ENCODE measurements at places on chromosomes 7 and 10.

DNA sequence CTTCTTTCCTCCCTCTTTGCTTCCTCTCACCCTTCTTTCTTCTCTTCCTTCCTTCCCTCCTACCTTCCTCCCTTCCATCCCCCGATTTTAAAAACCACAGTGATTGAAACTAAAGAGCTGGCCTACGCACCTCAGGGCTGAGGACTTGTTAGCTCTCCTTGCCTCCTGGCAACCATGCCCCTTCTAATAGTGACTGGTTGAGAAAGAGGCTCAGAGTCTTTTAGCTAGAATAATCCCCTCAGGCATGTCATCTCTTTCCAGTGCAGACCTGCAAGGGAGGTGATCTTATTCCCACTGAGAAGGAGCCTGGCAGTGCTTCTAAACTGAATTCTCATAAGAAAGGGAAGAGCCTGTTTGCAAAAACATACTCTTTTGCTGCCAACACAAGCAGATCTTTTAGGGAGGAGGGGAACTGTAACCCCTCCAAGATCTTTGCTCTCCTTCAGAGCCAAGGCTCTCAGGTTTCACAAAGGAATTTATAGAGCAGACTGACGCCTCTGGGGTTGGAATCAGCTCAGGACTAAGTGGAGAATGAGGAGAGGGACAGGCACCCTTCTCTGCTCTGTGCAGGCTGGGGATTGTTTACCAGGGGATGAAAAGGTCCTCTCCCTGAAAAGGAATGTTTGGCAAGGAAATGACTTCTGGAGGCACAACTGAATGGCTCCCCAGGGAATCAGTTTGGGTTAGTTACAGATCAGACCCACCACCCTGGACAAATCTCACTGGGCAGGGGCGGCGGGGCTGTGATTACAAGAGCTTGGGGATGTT lies 9.4 kb upstream of the ANKRD1 start:
- no peak for DNase-seq

- DNase-seq, result no peak
Measured at GRCh38 chr10:86401588-86402282, 35.1 kb upstream of the GRID1 start.

DNA sequence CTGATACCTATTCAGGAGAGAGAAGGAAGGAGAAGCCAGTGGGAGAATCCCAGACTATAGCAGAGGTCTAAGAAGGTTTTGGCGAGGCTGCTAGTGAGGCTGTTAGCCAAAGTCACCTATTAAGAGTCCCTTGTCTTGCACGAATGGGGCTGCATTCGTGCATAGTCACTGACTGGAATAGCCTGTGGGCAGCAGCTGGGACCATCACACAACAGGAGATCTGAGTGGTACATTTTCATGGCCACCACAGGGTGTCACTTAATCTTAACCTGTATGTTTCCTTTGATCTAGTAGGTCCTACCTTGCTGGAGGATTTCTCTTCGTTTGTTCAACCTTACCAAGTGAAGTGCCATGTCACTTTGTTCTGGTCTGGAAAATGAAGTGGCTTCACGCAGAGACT lies 319.9 kb downstream of the BMPER start:
- DNase-seq, result no peak

GRCh38 chr7:106629516-106629915 lies 31.4 kb downstream of the CCDC71L start:
- no peak for DNase-seq

- DNase-seq, result no peak
Measured at GRCh38 chr10:115092258-115092554, 959 bp upstream of the ATRNL1 start.

DNA sequence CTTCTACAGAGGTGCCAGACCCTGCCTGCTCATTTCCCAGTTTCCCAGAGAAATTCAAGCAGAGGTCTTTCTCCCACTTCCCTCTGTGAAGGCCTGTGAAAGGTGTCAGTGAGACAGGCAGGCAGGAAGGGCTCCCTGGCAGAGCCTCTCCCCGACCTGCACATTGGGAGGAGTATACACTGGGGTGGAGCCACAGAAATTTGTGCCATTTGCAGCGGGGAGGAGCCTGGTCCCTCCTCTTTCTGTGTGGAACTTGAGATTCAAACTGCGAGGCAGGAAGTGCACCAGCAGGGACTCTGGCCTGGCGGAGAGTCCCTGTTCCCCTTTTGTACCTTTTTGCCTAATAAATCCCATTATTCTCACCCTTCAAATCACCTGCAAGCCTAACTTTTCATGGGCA lies 54.6 kb upstream of the OPN4 start:
- DNase-seq, result no peak

GRCh38 chr10:21934307-21934706 lies 69.2 kb downstream of the DNAJC1 start:
- DNase-seq, result no peak

- DNase-seq, result no peak
Measured at GRCh38 chr7:18535810-18536415, 40.4 kb downstream of the HDAC9 start.

- no peak for DNase-seq
Measured at GRCh38 chr7:92404170-92404614, 43.1 kb upstream of the GATAD1 start.

GRCh38 chr7:104207348-104207730 lies 474 bp downstream of the ORC5 start:
- no peak for DNase-seq

- DNase-seq, result no peak
Measured at GRCh38 chr10:13231808-13232207, 2.4 kb downstream of the UCMA start.

DNA sequence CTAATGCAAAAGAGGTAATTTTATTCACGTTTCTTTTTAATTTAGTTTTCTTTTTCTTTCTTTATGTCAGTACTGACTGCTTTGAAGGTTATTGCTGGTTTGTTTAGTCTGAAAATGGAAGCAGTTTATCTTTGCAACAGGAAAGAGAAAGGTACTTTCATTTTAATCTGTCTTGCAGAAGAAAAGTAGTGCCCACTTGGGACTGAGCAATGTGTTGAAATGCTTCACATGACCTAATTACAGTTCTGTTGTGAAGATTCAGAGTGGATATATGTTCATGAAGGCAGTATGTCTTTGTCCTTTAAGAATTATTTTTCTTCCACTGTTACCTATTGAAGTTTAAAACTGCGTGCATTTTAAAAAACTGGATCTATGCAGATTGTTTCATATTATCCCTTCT lies 80.1 kb downstream of the ANKIB1 start:
- DNase-seq, result no peak

- no peak for DNase-seq
Measured at GRCh38 chr10:58488921-58489320, 23.8 kb upstream of the BICC1 start.

DNA sequence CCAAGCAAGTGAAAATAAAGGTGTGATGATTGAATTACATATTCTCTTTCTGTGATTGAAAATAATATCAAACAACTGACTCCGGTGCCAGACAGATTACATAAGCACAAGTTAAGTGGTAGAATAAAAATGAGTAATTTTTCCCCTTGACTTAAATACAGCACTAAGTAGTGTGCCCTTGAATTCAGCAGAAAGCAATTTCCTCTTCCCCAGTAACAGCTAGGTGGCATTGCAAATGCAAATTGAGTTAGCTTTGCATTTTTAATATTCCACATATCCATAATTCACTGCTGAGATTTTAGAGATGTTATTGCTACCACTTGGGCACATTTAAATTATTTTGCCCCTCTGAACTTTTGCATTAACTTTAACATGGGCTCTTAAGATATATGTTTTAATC lies 89.8 kb upstream of the NPVF start:
- DNase-seq, result no peak

GRCh38 chr10:93867525-93867924 lies 26.3 kb upstream of the SLC35G1 start:
- DNase-seq, result no peak

DNA sequence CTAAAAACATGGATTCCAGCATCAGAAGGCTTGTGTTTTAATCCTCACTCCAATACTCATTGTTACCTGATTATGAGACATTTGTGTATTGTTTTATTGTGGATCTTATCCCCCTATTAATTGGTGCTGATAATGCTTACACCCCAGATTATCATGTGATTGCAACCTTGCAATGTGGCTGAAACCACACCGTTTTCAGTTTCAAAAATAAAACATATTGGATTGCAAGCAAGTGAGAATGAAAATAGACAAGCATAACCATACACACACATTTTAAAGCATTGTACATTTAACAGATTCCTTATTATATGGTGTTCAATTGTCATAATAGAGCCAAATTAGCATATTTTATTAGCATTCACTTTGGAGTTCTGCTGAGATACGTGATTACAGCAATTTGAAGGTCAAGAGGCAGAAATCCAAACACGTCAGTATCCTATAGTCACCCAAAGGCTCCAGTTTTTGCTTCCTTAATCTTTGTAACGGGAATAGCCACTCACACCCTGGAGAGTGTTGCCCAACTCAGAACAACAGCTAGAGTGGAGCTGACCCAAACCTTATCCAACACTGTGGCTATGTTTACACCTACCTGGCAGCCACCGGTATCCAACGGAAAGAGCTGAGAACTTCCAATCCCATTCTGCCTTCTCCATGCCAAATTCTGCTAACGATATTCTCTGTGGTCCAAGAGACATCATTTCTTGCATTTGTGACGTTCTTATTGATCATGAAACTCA lies 317.1 kb upstream of the KLF6 start:
- no peak for DNase-seq

DNA sequence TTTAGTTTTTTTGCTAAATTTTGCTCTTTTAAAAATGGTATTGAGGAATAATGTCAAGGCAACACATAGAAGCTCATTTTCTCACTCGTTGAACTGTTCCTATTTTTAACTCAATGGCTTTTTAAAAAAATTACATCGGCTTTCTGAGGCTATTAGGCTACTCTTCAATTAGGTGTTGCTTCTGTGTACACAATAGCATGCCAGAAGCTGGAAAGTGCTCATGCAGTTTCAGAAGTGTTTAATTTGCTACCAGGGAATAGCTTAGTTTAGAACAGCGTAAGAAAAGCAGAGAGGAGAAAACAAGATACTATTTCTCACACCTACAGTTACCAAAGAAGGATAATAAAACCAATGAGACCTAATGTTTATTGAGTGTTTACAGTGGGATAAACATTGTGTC lies 157.4 kb downstream of the NXPH1 start:
- no peak for DNase-seq

- no peak for DNase-seq
Measured at GRCh38 chr10:31974434-31975124, 45.9 kb upstream of the ARHGAP12 start.

- no peak for DNase-seq
Measured at GRCh38 chr7:151205730-151206129, 4.6 kb downstream of the H2BK1 start.
